ENCODE measurements at places on chromosomes 3 and 15.

GRCh38 chr15:98760112-98760826 is 111.9 kb downstream of the IGF1R start:
- no peak for DNase-seq

DNA sequence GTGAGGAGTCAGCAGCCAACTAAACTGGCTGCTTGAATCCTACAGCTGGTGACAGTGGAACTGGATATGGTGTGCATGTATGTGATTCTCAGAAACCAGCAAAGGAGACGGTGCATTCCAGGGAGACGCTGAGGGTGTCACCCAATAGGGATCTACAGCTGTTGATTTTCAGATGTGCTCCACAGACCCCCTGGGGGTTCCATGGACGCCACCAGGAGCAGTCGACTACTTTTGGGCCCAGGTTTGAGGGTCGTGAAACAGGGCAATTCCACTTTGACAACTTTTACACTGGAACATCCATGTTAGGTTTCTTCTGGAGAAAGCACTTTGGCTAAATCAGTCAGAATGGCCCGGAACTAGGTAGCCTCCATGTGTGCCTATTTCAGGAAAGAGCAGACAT is 71.5 kb upstream of the MEX3B start:
- DNase-seq = no peak

- no peak for DNase-seq
Measured at GRCh38 chr3:121980450-121980796, 41.6 kb downstream of the ILDR1 start.

DNA sequence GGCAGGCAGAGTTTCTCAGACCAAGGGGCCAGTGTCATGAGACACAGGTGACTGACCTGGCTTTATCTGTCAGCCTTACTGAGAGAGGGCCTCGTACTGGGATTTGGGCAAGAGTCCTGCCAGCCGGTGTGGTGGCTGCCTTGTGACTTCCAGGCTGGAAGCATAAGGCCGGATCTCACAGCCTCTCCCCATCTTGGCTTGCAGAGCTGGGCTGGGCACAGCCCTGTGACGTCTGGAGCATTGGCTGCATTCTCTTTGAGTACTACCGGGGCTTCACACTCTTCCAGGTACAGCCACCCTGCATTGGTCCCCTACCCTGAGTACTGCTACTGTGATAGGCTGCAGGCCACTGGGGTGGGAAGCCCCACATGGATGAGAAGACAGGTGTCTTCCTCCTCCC is 12.1 kb downstream of the CLK3 start:
- DNase-seq = no peak

DNA sequence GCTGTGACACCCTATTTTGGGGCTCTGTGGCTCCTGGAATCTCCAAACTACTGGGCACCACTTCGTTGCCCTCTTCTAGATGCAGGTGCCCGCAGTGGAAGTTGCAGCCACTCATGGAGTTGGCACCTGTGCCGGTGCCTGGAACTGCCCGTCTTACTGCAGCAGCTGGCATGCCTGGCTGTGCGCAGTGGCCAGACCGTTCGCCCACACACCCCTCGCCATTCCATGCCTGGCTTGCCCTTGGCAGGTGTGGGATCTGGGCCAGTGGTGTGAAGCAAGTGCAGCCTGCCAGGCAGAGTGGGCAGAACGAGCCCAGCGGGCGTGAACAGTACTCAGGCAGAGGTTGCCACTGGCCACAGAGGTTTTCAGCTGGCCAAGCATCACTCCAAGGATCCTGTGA is 1286.7 kb downstream of the ROBO1 start:
- no peak for DNase-seq

DNA sequence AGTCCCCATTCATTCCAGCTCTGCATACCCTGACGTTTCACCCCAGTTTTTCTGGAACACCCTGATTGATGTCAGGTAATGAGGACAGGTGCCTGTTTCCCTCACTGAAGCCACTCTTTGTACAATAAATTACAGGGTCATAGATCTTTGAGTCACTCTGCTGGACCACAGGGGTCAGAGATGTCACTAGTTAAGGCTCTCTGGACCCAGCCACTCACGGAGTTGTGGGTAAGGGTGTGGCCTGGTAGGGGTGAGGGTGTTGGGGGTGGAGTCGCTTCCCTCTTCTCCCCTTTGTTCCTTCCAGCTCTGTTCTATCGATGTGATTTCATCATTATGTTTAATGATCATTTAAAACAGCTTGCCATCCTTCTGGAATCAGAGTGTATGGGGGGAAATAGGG is 512 bp downstream of the IQCF5 start:
- no peak for DNase-seq

DNA sequence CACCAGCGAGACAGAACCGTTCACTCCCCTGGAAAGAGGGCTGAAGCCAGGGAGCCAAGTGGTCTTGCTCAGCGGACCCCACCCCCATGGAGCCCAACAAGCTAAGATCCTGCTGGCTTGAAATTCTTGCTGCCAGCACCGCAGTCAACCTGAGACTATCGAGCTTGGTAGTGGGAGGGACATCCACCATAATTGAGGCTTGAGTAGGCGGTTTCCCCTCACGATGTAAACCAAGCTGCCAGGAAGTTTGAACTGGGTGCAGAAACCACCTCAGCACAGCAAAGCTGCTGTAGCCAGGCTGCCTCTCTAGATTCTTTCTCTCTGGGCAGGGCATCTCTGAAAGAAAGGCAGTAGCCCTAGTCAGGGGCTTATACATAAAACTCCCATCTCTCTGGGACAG is 151.0 kb downstream of the MBNL1 start:
- no peak for DNase-seq

GRCh38 chr3:110623571-110623970 is 448.0 kb upstream of the NECTIN3 start:
- no peak for DNase-seq

GRCh38 chr3:181709537-181710279 is 2.0 kb upstream of the SOX2 start:
- DNase-seq = peak; percentile 96

GRCh38 chr3:56314842-56315241 is 153.4 kb downstream of the ERC2 start:
- DNase-seq = no peak

- no peak for DNase-seq
Measured at GRCh38 chr15:39925112-39925842, 5.2 kb upstream of the GPR176 start.

GRCh38 chr3:188734395-188734794 is 437.4 kb upstream of the TPRG1 start:
- peak; percentile 13 for DNase-seq

- no peak for DNase-seq
Measured at GRCh38 chr3:57164217-57164656, 916 bp downstream of the IL17RD start.

DNA sequence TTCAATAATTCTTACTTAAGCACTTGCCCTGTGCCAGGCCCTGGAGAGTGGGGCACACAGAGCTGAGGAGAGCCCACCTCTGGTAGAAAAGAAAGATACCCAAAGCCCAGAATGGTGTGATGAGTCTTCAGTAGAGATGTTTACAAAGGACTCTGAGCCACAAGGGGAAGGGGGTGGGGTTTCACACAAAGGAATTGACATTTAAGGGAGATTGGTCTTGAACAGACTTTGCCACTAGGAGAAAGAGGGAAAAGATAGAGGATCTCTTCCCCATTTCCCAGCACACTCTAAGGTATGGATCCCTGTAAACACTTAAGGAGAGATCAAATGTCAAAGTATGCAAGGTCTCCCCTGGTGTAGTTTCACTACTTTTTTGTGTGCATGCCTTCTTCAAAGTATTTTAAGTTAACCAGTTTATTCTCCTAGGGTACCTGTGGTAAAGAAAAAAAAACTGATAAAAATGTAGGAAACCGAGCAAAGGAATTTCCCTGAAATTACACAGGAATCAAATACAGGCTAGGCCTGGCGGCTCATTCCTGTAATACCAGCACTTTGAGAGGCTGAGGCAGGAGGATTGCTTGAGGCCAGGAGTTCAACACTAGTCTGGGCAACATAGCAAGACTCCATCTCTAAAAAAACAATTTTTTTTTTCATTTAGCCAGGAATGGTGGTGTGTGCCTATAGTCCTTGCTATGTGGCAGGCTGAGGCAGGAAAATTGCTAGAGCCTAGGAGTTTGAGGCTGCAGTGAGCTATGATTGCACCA is 117.6 kb upstream of the SKOR1 start:
- no peak for DNase-seq

GRCh38 chr3:84245789-84246188 is 713.0 kb upstream of the CADM2 start:
- no peak for DNase-seq

- no peak for DNase-seq
Measured at GRCh38 chr15:68781217-68781616, 39.5 kb downstream of the ANP32A start.

DNA sequence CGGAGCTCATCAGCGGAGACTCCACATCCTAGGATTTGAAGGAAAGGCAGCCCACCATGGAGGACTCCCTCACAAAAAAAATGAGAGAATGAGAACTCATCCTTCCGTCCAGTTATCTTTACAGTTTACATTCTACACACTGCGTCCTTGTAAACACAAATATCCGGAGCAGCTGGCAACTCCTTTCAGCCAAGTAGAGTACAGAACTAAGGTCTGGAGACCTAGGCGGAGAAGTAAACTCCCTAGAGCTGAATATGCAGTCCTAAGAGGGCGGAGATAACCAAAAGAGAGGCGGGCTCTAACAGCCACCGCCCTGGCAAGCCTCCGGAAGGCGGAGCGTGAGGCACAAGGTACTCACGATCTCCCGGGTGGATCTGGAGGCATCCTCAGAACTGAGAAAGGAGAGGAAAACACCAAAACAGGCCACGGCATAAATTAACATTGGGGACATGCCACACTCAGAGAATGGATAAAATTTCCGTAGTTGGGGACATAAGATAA is 924 bp upstream of the SIN3A start:
- peak; percentile 75 for DNase-seq

DNA sequence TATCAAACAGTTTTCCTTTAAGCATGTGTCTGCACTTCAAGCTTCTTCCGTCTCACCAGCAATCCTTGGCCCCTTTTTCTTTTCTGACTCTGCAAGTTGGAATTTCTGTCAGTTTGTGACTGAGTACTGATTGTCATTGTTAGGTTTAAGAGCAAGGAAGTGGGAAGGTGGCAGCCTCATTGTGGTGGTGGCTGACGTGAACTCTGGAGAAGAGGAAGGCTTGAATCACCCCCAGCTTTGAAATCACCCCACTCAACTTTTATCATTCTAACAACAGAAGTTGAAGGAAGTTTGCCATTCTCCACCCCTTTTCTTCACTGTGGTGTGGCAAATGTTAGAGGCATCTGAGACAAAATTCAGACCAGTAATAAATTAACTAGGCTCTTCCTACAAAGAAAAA is 231.6 kb upstream of the AGTR1 start:
- DNase-seq = no peak

DNA sequence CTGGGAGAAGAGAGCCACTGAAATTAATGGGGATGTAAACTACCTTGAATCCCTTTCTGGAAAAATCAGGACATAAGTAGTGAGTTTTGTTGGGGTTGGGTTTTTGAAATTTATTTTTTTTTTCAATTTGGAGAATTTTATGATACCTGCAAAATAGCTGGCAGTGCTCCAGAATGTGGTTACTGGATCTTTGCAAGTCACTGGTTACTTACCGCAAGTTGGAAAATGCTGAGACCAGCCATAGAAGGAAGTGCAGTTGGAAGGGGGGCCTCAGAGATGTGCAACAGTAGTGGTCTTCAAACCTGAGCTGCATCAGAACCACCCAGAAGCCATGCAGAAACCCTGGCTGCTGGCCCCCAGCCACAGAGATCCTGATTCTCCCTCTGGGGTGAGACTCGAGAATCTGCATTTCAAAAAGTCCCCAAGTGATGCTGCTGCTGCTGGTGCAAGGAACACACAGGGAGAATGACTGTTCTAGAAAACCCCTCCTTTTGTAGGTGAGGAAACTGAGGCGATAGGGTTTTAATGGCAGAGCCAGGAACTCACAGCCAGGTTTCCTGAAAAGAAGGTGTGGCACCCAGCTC is 39.7 kb downstream of the SEMA5B start:
- DNase-seq = no peak

- DNase-seq = peak; percentile 48
Measured at GRCh38 chr3:74267588-74268184, 346.8 kb downstream of the CNTN3 start.

GRCh38 chr15:23483821-23484299 is 36.8 kb upstream of the GOLGA6L2 start:
- DNase-seq = no peak

DNA sequence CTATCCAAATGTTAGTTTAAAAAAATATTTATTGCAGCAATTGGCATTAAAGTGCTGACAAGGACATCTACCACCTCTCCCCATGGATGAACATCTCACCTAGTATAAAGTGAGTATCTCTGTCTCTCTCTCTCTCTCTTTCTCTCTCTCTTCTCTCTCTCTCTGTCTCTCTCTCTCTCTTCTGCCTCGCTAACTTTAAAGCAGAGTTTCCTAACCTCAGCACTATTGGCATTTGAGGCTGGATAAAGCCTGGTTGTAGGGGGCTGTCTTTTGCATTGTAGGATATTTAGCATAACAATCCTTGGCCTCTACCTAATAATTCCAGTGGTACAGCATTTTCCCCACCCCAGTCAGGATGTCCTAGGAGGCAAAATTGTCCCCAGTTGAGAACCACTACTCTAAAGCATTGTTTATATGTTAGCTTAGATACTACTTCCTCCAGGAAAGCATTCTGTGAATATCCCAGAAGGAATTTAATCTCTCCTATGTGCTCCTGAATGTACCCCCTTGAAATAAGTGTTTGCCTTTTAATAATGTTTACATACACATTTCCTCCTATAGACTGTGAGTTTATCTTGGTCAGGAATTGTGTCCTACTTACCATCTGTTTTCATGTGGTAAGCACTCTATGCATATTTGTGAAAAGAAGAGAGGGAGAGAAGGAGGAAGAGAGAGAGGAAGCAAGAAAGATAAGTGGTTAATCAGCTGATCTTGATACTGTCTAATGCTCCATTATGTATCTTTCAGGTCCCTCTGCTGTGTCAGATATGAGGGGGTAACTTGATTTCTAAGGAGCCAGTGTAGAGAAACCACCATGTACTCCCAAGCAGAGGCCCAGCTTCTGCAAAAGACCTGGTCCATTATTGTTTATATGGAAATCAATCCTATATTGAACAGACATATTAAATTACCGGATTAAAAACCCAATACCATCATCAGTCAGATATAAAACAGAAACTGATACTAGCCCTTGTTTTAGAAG is 346.6 kb downstream of the RBMS3 start:
- no peak for DNase-seq

- no peak for DNase-seq
Measured at GRCh38 chr15:36701336-36701735, 121.9 kb downstream of the CDIN1 start.

- DNase-seq = no peak
Measured at GRCh38 chr15:100308213-100308600, 33.6 kb downstream of the ADAMTS17 start.

DNA sequence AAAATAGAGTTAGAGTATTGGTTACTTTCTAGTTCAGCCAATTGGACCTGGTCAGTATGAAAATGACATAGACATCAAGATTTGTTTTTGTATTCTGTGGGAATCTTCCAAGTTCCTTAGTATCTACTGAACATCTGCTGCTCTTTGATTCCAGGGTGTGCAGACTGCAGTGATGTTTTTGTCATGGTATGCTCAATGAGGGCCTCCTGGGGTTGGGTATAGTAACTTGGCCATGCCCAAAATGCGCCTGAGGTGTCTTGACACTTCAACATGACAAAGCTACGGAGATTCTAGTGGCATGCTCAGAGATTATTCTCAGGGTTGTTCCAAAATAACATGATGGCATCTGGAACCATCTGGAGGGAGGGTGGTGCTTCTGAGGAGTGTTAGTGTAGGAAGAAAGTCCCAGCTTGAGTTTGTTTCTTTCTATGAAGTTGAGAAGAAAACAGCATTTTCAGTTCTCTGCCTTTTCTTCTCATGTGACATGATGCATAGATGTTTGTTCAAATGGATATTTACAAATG is 313.5 kb upstream of the TBL1XR1 start:
- DNase-seq = no peak
